ENCODE measurements at places on chromosomes 3 and 15. TPM values are rescaled to one million over a fixed set of nuclear protein-coding genes. Genes with fewer than 3 reads are reported as not detected.

The LMAN1L gene
- not detected for polyA plus RNA-seq

The PPP1R14D gene
- not detected for polyA plus RNA-seq

The GPR62 gene
- 0.04 TPM for polyA plus RNA-seq

The APH1B gene
- 14.0 TPM for polyA plus RNA-seq

The RLBP1 gene
- not detected for polyA plus RNA-seq

All from endothelial cell of umbilical vein (primary cell).